ENCODE measurements at places on chromosomes 12 and 14.

GRCh38 chr12:116962197-116962596 is 51.4 kb downstream of the FBXW8 start:
- no peak for DNase-seq

- DNase-seq: no peak
Measured at GRCh38 chr12:89702503-89702902, 6.1 kb downstream of the ATP2B1 start.

- DNase-seq: no peak
Measured at GRCh38 chr14:53952533-53952932, 4.1 kb downstream of the BMP4 start.

DNA sequence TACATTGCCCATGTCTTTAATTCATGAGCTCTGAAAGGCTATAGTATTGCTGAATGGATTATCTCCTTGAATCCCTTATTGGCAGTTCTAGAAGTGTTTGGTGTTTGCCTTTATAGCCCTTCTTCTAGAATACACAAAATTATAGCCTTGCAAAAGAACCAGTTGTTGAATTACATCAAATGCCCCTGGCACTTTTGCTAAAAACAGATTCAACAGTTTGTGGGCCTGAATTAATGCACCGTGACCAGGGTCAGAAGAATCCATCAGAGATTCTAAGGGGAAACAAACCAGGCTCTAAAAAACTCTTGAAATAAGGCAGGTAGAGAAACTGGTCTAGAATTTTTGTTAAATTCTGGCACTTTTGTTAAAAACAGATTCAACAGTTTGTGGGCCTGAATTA is 197.8 kb downstream of the SOX5 start:
- DNase-seq: no peak

- DNase-seq: no peak
Measured at GRCh38 chr12:54156578-54156977, 32.2 kb downstream of the SMUG1 start.

- no peak for DNase-seq
Measured at GRCh38 chr14:59632381-59632780, 55.8 kb upstream of the CCDC175 start.

DNA sequence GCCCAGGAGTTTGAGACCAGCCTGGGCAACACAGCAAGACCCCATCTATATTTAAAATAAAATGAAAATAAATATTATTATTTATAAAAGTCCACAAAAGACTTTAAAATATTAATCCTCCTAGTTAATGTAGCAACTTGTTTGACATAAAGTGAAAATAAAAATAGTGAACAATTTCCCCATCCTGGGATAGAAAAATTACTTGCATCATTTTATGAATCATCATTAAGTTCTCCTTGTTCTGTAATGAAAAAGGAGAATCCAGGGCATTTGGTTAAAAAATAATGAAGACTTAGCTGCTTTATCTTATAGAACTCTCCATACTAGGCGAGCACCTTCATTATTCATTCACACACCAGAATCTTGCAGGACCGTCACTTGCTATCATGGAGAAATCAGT is 66.1 kb downstream of the ELK3 start:
- DNase-seq: no peak

GRCh38 chr14:89958966-89959365 is 3.2 kb downstream of the TDP1 start:
- no peak for DNase-seq

GRCh38 chr12:57517187-57517586 is 3.1 kb downstream of the DDIT3 start:
- no peak for DNase-seq

DNA sequence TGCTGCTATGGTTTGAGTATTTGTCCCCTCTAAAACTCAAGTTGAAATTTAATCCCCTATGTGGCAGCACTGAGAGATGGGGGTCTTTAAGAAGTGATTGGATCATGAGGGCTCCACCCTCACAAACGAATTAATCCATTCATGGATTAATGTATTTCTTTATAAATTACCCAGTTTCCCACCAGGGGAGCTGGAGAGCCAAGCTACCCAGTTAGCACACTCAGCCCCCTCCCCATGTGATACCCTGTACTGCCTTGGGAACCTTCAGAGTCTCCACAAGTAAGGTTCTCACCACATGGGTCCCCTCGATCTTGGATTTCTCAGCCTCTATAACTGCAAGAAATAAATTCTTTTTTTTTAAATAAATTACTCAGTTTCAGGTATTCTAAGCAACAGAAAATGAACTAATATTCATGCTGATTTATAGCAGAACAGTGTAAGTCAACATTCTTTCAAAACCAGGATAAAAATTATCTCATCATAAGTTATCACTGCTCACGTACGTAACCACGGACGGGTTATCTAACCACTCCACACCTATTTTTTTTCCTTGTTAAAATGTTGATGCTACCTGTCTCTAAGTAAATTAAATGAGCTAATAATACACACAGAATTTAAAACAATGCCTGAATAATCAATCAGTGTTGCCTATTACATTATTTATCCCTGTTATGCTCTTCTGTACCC is 3.6 kb downstream of the NAP1L1 start:
- DNase-seq: no peak

GRCh38 chr12:52551216-52551865 is 1.6 kb downstream of the KRT71 start:
- DNase-seq: no peak

DNA sequence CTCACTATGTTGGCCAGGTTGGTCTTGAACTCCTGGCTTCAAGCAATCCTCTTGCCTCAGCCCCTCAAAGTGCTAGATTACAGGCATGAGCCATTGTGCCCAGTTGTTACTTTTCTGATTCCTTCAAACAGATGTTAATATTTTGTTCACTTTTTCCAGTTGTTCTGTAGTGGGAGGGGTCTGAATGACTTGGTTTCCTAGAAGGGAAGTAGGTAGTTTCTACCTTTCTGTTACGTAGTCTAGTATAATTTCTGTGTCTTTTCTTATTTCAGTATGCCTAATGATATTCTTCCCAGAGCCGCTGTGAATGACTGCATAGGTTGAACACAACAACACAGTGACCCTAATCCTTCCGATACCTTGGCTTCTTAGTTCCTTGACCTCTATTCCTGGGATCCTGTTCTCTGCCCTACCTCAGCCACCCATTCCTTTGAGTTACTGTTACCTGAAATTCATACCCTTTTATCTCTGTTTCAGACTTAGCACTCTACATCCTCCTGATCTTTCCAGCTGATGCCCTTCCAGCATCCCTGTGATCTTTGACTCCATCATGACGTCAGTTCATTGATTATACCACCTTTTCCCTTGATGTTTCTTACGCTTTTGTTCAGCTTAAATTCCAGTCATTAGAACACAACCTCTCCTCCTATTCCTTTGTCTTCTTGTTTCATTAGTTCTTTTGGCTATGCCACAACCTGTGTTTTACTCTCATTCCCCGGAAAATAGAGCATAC is 33.3 kb downstream of the RCOR1 start:
- DNase-seq: no peak

GRCh38 chr14:97408937-97409815 is 612.0 kb downstream of the VRK1 start:
- DNase-seq: peak; percentile 36

DNA sequence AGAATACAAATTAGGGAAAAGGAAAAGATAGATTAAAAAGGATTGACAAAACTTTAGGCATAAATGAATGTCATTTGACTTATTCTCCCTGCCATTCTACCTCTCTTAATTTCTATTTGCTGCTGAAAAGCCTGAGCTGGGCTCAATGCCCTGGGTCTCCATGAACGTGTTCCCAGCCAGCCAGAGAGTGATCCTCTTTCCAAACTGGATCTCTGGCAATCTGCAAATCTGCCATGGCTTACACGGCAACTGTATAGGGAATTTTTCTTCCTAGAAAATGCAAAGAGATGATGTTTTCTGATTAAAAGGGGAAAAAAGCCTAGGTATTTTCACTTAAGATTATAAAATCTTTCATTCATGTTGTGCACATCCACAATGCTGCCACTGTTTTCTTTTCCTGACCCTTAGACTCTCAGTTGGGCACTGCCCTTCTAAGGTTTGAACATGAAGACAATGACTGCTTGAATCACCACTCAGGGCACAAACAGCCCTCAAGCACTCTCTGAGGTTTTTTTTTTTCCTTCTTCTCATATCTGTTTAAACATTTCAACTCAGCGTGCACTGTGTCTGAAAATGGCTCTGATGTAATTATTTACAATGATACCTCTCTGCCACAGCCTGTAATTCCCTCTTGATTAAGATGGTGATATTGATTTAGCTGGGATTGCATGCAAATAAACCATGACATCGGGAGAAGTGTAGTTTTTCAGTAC is 60.3 kb downstream of the DACT1 start:
- DNase-seq: no peak

DNA sequence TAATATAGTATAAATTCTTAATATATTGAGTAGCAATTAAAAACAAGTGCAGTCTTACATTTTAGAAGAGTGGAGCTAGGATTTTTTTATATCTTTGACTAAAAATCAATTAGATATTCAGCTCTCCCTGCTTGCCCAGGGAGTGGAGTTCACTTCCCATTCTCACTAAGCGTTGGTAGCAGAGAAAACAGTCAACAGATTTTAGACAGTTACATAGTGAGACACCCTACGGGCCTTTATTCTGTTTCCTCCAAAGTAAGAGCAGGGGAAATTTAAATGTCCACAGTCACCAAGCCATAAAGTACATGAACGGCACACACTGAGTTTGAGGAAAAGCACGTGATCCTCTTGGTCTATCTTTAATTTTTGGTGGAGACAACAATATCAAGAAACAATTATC is 131.6 kb upstream of the PLEKHG7 start:
- no peak for DNase-seq

DNA sequence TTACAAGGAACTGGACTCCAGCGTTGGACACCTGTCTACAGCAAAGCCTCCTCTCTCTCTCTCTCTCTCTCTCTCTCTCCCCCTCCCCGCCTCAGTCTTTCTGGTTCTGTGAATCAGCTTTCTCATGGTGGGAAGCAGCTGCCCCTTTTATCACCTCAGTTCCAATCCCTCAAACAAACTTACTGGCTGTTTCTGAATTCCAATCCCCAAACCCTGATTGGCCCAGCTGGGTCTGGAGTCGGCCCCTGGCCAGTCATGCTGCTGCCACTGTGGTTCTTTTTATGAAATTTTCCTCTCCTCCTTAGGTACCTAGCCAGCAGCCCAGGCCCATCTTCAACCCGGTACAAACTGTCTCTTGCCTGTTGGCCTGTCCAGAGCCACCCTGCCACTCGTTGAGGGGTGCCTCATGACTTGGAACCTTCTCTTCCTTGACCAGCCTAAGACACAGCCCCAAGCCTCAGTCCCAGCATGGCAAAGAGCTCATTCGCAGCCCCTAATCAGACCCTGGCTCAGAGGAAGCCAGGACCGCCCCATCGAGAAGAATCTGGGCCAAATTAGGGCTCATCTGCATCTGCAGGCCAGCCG is 9.4 kb upstream of the MORN3 start:
- no peak for DNase-seq

GRCh38 chr14:37597914-37598746 is 2.7 kb downstream of the TTC6 start:
- DNase-seq: no peak

All from CD4-positive, alpha-beta T cell treated with Interleukin-4 for 1 hour (primary cell).